ENCODE measurements at places on chromosomes 6 and 20.

DNA sequence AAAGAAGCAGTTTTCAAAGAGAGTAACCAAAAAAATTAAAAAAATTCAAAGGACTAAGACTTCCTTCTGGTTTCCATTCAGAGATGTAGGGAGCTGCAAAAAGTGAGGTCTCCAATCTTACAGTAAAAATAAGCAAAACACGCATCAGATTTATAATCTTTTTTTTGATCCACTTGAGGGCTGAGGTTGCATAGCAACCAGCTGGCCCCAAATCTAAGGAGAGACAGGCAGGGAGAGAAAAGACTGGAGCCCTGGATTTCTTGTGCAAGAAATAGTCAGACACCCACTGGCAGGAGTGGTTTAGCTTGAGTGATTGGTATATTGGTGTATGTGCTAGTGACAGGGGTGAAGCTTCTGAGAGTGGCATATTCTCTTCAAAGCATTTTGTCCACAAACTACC lies 135.9 kb upstream of the FUT9 start:
- no peak for DNase-seq

- DNase-seq: no peak
Observed at GRCh38 chr6:83463886-83464285, 33.0 kb upstream of the ME1 start.

- DNase-seq: no peak
Observed at GRCh38 chr20:43755851-43756250, 29.0 kb upstream of the GTSF1L start.

DNA sequence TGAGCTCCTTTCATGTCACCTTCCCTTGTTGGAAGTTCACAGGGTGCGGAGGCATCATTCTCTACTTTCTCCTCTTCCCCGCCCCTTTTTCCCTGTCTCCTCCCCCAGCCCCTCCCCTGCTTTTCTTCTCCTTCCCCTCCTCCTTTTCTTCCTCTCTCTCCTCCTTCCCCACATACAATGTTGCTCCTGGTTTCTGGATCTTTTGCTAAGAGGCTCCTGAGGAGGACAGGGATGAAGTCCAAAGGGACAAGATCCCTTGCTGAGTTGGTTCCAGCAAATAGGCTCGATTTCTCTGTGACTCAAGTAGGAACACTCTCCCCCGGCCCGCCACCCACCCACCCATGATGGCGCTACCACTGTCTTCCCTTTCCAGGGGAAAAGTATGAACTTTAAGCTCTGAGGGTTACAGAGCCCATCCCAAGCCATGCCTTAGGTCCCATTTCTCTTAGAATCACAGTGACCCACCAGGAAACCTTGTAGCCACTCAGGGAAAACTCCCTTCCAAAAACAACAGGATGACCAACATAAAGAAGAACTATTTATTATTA lies 852 bp upstream of the TFEB start:
- peak; percentile 54 for DNase-seq

GRCh38 chr6:68642081-68642480 lies 7.0 kb downstream of the ADGRB3 start:
- no peak for DNase-seq

GRCh38 chr20:14951105-14951504 lies 613.7 kb upstream of the FLRT3 start:
- DNase-seq: no peak

DNA sequence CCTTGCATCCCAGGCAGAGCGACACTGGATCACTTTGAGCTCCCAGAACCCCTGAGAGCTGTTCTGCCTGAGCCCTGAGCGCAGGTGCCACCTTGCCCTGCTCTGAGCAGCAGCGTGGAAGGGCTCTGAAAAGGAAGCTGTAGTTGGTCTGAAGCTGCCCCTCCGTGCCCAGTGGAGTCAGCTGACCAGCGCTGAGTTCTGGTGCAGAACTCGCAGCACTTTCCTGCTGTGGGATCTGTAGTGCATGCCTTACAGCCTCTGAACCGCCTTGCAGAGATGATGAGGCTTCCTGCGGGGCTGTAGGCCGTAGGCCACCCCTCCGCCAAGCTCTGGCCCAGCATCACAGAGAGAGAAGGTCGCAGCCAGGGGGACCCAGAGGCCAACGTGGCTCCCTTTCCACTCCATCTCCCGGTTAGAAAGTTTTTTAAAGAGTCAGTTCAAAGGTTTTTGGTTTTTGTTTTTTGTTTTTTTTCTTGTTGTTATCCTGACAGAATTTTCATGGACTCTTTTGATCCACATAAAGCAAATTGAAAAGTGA lies 158.3 kb upstream of the CST7 start:
- peak; percentile 23 for DNase-seq

GRCh38 chr20:37364927-37365272 lies 19.0 kb downstream of the SRC start:
- no peak for DNase-seq

GRCh38 chr6:155108070-155108820 lies 113.1 kb downstream of the TIAM2 start:
- DNase-seq: no peak

DNA sequence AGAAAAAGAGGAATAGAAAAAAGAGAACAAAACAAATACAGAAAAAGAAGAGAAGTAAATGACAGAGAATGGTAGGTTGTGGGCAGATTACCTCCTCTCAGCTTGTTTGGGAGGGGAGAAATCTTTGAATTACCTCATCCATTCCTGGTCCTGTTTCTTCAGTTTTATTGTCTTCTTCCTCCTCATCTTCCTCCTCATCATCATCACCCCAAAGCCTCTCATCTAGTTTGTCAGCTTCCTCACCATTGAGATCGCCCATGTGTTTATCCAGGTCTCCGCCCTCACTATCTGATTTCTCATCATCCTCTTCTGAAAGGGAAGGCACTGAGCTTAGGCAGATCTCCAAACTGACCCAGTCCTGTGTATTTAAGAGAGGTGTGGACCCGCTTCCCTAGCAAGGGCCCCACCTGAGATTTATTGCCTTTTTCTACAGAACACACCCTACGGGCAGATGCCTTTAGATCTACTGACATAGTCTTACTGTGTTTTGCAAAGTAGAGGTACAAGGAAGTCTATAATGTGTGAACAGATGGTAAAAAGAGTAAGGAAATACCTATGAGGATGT lies 24.2 kb upstream of the LYRM2 start:
- DNase-seq: no peak

DNA sequence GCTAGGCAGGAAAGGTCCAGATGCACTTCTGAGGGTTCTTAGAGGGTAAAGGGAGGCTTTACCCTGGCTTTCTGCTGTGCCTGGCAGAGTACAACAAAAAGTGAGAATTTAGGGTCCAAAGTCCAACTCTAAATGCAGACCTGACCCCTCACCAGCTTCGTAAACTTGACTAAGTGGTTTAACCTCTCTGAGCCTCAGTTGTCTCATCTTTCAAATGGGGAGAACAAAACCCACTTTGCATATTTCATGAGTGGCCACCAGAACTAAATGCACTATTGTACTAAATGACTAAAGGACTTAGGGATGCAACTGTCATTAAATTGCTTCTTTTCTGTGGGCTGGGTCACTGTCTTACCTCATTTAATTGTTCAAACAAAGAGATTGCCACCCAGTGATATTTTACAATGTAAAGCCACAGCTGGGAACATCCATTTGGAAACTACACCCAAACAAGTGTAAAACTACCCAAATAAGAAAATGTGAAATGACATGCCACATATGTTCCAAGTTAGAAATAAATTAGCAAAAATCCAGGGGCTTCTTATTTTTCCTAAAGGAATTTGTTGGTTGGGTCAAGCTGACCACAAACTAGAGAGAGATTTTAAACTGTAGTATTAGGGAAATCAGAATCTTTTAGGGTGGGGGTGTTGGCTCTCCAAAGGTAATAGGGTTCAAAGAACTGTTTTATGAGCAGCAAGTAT lies 48.3 kb upstream of the RIN2 start:
- no peak for DNase-seq

GRCh38 chr20:34943808-34944567 lies 11.6 kb downstream of the GSS start:
- no peak for DNase-seq

DNA sequence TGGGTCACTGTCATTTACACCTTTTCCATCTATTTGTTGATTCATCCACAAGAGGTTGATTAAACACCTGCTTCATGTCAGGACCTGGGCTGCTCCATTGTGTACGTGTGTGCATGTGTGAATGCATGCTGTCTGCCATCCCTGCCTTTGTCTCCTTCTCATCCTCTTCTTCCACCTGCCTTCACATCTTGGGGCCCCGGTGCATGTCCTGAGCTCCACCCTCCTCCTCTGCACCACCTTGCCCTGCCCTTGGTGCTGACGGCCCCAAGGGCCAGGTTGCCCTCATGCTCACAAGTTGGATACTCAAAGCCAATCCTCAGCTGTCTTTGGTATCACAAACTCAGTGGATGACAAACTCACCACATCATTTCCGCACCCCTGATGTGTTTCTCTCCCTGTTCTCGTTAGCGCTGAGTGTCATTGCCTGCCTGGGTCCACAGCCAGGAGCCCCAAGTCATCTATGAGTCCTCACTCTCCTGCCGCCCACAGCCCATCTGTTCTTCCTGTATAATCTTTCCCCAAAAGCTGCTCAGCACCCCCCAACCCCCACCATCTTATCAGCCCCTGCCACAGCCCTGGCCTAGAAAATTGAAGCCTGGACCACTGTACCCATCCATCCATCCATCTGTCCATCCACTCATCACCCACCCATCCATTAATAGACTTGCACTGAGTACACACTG lies 85.0 kb downstream of the SRC start:
- no peak for DNase-seq

- peak; percentile 83 for DNase-seq
Observed at GRCh38 chr6:131519670-131520436, 53.2 kb upstream of the ARG1 start.

- no peak for DNase-seq
Observed at GRCh38 chr6:44926556-44926955, 401.6 kb upstream of the RUNX2 start.

DNA sequence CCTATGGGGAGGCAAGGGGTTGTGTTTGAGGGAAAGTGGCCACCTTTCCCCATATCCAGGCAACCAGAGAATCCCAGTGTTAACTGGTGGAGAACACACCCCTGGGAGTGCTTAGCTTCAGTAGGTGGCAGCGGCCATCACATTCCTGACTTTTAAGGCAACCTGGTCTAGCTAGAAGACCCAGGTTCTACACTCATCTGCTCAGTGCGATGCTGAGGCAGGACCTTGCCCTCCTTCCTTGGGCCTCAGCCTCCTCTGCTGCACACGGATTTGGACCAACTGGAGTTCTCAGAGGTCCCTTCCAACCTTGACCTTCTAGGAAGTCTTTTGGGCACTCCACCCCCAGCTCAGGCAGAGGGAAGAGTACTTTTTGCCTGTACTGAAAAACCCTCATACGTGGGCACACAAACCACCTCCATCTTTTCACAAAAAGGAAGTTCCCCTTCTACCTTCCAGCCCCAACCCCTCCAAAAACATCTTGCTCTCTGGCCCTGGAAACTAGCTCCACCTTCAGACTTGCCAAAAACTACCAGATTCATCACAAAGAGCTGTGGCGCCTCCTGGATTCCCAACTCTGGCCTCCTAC lies 2.9 kb downstream of the CCND3 start:
- no peak for DNase-seq
